ENCODE measurements at places on chromosomes 11 and 22.

DNA sequence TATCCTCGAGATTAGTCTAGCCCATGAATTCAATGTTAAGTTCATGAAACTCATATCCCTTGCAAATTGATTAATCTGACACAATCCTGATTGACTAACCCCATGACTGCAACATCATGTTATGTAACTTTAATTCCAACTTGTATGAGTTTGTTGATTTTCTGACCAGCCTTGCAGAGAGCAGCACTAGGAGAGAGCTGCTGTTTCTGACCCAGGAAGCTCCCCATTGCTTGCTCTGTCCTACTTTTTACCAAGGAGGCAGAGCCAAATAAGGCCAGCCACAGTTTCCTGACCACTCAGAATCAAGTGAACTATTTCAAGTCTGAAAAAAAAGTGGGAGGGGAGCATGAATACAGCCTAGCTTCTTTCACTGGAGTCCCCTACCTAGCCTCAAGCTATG is 13.2 kb downstream of the MPZL3 start:
- DNase-seq: no peak

DNA sequence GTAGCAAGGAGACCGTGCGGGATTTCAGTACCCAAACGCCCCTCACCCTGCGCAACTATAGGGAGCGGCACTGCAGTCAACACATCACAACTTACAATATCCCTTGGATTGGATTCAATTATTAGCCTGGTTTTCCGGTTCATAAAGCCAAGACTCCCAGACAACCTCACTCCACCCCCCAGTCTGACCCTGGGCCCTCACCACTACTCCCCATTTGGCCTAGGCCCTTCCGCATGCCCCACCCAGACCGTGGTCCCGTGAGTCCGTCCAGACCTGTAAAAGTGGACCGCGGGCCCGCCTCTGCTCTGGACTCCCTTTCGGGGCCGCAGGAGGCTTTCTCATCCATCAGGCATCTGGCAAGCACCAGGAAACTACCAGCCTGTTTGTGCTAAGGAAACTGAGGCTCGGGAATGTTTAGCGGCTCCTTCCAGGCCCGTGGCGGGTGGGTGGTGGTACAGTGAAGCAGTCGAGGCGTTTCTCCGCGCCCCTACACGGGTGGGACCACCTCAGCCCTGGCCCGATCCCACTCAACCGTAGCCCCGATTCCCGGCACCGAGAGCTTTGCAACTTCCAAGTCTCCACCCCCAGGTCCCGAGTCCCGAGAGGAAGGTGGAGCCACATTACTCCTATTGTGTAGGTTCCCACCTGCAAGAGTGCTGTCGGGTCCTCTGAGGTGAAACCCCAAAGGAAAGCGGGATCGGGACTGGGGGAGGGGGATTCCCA is 679 bp upstream of the DPP3 start:
- DNase-seq: no peak

DNA sequence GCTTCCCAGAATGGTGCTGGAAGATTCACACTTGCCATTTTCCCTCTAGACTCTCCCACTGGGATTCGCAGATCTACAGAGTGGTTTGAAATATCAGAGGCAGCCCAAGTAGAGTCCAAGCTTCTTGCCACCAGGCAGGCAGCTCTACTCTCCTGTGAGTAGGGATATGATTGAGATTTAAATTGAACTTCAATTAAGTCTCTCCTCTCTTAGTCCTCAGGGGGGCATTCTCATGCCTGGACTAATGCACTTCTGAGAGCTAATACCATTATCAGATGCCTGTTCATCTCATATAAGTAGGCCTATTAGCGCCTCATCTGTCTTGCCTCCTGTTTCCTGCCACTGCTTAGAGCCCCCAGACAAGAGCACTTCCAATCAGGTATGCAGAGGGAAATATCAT is 25.5 kb upstream of the AMPD3 start:
- DNase-seq: no peak

DNA sequence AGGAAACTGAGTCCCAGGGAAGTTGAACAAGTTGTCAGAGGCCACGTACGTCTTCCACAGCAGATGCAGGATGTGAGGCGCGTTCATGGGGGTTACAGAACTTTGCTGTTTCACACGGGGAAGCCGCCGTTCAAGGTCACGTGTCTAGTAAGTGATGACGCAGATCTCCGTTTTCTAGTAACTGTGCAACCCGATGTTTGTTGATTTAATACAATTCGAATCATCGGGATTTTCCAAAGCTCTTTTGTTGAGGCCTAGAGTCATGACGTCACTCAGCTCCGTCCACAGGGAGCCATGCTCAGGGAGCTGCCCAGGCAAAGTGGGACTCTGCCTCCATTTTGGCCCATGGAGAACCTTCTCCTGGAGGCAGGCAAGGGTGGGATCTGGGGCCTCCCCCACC is 1121.8 kb downstream of the TBC1D22A start:
- DNase-seq: no peak

DNA sequence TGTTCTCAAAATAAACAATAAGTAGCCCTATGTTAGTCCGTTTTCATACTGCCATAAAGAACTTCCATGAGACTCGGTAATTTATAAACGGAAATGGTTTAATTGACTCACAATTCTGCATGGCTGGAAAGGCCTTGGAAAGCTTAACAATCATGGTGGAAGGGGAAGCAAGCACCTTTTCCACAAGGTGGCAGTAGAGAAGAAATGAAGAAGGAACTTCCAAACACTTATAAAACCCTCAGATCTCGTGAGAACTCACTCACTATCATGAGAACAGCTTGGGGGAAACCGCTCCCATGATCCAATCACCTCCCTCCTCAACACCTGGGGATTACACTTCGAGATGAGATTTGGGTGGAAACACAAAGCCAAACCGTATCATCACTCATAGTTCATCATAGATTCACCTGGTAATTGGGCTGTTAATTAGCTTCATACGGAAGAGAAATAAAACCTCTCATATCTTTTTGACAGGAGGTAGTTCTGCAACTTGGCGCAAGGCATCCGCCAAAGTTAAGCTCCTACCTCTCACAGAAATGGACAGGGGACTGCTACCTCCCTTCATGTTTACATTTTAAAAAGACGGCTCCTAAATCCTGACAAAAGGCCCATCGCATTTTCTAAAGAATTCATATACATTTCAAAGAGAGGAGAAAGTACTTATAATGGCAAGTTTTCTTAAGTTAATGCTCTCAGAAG is 49.0 kb downstream of the MUC15 start:
- DNase-seq: no peak

- DNase-seq: no peak
Measured at GRCh38 chr11:78080084-78080817, 589 bp upstream of the NDUFC2 start.

GRCh38 chr22:26897384-26897783 is 240.0 kb downstream of the MIAT start:
- DNase-seq: no peak

GRCh38 chr22:48660790-48661740 is 1166.6 kb downstream of the BRD1 start:
- DNase-seq: no peak

- DNase-seq: no peak
Measured at GRCh38 chr11:8098879-8099278, 17.9 kb downstream of the TUB start.

GRCh38 chr11:43905813-43906241 is 25.2 kb downstream of the ALKBH3 start:
- DNase-seq: no peak

GRCh38 chr22:24937114-24937513 is 9.4 kb downstream of the LHFPL7 start:
- DNase-seq: no peak

- no peak for DNase-seq
Measured at GRCh38 chr11:46281371-46281831, 3.9 kb downstream of the CREB3L1 start.

DNA sequence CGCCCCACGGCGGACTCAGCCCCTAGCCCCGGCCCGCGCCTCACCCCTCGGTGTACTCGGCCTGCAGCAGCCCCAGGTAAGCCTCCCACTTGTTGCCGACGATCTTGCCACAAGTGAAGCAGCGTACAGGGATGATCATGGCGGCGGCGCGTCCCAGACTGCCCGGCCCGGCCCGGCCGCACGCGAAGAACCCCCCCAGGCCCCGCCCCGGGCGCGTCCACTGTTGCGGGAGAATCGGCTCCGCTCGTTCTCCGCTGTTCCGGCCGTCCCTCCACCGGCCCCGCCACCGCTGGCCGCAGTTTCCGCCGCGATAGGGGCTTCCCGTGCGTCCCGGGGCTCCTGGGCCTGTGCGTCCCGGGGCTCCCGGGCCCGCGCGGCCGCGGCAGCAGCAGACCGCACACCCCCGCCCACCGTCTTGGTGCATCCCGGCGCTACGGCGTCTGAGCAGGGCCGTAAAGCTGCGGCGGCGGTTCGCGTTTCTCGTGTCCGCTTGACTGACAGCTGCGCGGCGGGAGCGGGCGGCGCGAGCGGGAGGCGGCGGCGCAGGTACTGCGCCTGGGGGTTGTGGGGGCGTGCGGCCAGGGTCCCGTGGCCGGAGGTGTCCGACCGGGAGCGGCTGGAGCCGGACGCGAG is at the start of the genes POLR2L and TSPAN4:
Gene POLR2L, minus strand, starts transcription at position 160 of the 633 bp plus-strand sequence. Its CDS starts 21 bp downstream, at position 139.
Gene TSPAN4, plus strand, starts transcription at position 483 of the 633 bp plus-strand sequence. CDS start 7,453 bp downstream, outside the sequence.
- no peak for DNase-seq

- no peak for DNase-seq
Measured at GRCh38 chr11:116906479-116906878, 69.1 kb upstream of the APOA1 start.

- no peak for DNase-seq
Measured at GRCh38 chr22:27093422-27093821, 436.0 kb downstream of the MIAT start.

GRCh38 chr22:44392446-44392921 is 79.7 kb upstream of the SHISAL1 start:
- DNase-seq: no peak

DNA sequence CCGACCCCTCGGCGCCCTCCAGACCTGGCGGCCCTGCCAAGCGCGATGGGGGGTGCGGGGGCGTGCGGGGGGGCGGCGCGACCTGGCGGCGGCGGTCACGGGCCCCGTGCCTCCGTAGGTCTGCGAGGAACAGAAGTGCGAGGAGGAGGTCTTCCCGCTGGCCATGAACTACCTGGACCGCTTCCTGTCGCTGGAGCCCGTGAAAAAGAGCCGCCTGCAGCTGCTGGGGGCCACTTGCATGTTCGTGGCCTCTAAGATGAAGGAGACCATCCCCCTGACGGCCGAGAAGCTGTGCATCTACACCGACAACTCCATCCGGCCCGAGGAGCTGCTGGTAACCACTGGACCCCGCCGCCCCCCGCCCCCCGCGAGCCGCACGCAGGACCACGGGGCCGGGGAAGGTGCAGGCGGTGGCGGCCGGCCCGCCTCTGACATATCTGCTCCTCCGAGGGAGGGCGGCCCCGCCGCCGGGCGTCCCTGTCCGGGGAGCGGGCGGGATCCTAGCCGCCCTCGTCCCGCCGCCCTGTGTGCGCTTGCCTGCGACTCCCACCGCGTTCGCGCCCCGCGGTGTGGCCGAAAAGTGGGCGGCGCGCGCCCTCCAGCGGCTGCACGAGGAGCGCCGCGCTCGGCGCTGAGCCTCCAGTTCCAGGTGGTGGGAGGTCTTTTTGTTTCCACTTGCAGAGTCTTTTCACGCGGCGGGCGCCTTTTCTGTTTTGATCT is 2.1 kb downstream of the CCND1 start:
- DNase-seq: no peak

DNA sequence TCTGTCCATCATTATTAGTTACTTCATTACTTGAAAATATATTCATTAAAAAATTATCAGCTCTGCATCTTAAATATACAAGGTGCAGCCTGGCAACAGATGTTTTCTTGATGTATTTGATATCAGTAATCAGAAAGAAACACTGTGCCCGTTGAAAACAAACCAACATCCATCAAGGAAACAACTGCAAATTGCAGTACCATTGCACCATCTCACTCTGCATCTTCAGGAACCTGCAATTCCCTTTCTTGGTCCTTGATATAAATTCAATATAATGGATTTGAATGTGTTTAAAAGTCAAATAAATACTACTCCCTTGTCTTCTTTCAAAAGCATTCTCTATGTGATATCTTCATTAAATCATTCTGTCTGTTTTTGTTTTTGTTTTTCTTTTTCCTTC is 1131.2 kb downstream of the FAM181B start:
- DNase-seq: no peak

GRCh38 chr11:115185507-115185906 is 318.7 kb downstream of the CADM1 start:
- DNase-seq: no peak

DNA sequence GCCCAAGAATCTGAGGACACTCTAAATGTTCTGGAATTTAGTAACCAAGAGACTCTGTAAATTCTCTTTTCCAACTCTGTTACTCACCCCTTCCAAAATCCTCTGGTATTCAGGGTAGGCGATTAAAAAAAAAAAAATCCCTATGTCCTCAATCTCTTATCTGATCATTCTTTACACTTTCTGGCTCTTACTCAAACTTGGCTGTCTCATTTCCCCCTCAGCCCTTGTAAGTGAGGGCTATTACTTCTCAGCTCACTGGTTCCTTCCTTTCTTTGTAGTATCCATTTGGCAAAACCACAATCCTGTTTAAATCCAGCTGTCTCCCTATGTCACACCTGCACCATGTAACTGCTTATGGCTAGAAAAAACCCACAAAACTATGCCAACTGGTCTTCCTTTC is 12.7 kb upstream of the MSANTD2 start:
- DNase-seq: no peak

DNA sequence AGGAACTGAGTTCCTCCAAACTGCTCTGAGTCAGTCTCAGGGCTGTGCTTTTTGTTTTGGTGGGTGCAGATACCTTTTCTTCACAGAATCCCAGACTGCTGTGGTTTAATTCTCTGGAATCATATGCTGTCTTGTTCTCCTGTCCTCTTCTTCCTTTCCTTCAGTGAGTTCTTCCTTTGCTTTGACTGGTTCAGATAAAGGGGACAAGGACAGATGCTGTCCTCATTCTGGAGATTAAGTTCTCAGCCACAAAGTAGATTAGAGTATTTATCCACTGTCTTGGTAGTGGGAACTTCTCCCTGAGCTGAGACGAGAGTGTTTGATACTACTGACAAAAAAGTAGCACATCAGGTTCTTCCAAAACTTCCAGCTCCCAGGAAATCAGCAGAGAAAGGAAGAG is 13.3 kb downstream of the ZDHHC5 start:
- DNase-seq: no peak

DNA sequence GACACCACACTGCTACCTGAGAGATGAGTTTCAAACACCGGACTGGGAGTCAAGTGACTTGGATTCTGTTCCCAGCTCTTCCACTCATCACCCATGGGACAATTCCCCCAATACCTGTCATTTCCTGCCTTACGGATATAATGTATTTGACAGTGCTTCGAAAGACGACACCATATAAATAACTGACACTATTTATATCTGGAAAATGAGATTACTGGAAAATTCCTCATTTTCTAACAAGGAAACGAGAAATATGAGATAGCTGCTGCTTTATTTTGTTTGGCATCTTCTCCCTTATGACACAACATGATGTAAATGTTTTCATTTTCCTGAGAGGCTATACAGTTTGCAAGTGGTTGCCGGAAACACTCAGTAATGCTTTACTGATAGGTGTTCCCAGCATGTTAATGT is 8.6 kb downstream of the HSCB start:
- no peak for DNase-seq

DNA sequence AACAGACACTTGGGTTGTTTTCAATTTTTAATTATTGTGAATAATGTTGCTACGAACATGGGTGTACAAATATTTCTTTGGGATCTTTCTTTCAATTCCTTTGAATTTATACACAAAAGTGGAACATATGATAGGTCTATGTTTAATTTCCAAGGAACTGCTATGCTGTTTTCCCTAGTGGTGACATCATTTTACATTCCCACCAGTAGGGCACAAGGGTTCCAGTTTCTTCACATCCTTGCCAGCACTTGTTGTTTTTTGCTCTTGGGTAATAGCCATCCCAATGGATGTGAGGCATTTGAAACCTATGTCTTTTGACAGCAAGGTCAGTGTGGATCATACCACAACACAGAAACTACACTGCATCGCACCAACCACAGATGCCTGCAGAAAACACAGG is 41.8 kb upstream of the SCN3B start:
- no peak for DNase-seq
